Effector memory CD4-positive, alpha-beta T cell (primary cell): ENCODE measurements at places on chromosomes 1 and 21.

- DNase-seq: no peak
These were observed 50.7 kb downstream of the YARS1 start for GRCh38 chr1:32766328-32766972.

GRCh38 chr21:17390569-17390968 lies 122.3 kb upstream of the CXADR start:
- no peak for DNase-seq

- no peak for DNase-seq
These were observed 71.1 kb upstream of the AKT3 start for GRCh38 chr1:243921111-243921510.

DNA sequence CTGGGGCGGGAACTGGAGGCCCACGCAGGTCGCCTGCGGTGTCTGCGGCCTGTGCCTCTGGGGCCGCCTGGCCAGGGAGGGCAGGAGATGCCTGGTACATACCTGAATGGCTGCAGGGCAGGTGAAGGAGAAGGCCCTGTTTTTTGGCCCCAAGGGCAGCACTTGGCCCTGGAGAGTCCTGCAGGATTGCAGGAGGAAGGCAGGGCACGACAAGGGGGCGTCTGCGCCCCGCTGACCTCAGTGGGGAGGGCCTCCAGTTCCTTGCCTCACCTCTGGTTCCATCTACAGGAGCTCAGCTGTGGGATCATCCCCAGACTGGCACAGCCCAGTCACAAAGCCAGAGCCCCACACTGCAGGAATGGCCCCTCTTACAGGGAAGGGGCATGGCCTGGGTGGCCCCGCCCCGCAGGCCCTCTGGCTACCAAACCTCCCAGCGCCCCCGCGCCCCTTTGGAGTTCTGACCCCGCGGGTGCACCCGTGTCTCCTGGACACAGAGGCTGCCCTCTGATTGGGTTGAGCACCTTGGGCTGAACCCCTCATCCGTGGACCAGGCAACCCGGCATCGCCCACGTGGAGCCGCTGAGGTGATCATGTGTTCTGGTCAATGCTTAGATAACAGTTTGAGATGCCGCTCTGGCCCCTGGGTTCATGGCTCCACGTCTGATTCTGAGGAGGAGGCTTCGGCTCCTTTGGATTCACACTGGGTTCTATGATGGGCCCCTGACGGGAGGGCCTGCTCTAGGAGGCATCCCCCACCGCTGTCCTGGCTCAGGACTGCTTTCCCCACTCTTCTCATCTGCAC lies 1.3 kb upstream of the PEX10 start:
- DNase-seq: no peak
